ENCODE measurements at places on chromosomes 2 and 18.
A peak's percentile ranks its signal among the peaks of the same experiment; 100 is the strongest.

DNA sequence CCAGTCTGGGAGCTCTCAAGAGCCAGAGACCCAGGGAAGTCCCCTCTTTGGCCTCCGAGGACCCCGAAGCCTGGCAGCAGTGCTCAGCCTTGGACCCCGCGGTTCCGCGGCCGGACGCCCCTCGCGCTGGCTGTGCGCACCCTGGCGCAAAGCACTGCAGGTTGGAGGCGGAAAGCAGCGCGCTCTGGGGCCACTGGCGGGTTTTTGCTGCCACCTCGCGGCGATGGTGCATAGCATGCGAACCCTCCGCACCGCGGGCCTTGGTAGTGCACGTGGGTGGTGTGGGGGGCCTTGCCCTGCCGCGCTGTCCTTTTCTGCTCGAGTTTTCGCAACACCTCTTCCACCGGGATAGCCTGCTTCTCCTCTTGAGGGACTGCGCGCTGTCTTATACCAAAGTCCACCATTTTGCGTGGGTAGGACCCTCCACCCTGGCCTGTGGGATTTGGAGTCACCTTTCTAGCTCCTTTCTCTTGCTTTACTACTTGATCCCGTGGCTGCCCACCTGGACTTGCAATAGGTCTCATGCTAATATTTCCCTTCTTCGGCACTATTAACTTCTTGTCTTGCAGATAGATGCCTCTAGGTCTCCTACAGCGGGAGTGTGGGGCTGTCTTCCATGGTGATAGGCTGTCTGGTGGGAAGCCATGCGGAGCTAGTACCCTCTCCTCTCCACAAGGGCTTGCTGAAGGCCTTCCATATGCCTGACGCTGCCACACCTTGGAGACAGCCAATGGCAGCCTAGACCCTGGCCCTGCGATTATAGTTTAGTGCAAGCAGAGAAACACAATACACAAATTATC, 14.3 kb downstream of the SIX3 start:
- DNase-seq = peak; percentile 48

DNA sequence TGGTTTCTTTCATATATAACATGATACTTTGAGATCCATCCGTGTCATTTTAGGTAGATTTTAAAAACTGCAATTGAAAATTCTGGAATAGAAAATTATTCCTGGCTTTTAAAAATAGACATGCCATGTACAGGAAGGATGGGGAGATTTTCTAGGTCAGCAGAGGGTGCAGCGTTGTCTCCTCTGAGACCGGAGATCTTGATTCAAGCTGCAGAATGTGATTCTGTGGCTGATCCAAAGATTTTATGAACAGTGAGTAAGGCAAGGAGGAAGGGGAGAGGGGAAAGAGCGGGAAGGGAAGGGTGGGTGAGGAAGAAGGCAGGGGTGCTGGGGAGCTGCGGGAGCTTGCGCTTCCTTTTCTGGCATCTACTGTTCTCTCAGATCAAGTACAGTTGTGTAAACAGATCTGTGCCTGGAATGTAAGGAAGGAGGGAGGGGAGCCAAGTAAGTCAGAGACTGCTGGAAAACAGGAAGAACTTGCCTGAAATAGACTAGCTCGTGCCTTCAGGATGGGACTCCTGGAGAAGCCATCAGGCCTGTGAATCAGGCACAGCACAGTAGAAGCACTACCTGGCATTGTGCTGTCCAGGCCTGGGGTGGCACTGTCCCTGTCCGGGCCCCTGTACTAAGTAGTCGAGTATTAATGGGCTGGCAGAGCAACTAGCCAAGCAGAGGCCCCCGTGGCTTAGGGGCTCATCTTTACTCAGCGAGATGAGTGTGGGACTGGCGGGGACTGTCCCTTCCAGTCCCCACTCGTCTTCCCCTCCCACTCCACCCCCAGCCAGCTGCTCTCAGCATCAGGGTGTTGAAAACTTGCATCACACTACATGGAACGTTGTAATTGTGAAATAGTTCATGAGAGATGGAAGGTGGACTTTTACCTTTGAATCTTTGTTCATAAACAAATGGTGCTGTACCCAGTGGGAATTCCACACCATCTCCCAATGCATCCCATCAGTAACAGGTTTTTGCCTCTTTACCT, 163.5 kb downstream of the UXS1 start:
- DNase-seq = no peak

GRCh38 chr2:216758256-216759155, 63.2 kb upstream of the IGFBP5 start:
- no peak for DNase-seq

DNA sequence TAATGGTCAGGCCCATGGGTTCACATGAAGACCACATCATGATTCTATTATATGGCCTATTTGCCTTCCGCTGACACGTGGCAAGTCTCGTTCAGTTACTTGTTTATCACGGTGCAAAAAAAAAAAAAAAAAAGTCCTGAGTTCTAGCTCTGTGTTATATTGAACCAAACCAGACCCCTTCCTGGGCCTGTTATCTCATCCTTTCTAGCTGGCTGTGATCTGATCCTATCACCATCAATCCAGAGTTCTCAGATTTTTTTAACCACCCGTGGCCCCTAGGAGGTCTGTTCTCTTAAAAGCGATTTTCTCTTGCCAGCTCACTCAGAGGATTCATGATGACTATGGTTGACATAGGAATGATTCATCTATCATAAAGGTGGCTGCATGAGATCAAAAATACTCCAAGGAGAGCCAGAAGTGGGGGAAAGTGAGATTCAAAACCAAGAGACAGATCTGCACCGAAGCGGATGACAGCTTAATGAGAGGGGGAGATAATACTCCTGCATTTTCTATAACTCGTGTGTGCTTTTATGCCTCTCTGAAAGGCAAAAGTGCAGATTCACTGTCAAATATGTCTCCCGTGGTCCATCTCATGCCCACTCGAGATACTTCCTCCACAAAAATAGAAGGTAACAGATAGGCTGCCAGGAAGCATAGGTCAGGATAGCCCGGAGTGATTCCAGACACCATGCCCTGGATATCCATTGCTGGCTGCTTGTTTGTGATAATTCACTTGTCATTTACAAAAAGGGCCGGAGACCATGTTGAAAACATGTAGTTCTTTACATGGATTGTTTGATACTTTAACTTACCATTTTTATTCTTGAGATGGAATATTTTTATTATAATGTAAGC, 505.7 kb upstream of the KLHL29 start:
- DNase-seq = no peak

DNA sequence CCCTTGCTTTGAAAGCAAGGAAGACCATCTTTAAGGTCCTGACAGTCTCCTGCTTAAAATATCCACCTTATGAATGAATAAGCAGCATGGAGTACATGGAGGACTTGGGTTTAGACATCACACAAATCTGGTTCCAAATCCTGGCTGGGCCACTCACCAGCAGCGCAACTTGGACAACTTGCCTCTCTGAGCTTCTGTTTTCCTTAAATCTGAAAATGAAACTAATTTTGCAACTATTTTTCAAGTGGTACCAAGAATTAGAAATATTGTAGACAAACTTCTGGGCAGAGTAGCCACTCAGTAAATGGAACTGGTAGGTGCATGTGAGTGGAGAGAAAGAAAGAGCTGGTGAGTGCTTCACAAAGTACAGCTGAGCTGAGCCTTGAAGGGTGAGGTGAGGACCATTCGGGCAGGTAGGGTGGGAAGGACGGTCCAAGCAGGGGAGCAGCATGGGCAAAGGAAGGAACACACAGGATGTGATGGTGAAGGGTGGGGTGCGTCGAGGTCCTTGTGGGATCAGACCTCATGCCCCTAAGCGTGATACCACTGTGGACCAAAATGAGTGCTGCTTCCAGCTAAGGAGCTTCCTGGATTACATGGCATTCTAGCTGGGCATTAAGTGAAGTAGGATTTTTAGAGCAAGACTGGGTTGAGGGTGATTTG, 14.4 kb upstream of the TET3 start:
- DNase-seq = no peak

DNA sequence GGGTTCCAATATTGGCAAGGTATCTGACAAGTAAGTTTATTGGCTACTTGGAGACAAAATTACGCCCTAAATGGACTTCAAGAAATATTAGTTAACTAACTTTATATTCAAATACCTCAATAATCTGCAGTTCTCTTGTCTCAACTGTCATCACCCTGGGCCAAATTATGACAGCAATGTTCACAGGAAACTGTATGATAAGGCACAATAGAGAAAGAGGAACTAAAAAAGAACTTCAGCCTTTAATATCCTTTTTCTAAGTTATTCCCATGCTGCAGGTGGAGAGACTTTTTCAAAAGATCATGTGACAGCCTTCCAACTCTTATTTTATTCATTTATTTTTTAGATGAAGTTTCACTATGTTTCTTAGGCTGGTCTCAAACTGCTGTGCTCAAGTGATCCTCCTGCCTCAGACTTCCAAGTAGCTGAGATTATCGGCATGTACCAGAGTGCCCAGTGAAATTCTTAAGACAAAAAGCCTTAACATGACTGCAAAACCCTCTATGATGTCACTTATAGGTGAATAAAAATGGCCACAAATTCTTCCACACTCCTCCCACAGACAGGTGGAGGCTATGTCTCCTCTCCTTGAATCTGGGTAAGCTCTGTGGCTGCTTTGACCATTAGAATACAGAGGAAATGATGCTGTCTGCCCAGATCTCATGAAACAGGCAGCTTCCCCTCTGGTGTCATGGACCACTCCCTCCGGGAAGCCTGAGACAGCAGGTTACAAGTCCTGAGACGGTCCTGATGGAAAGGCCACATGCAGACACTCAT, 211.0 kb downstream of the TGIF1 start:
- DNase-seq = no peak

DNA sequence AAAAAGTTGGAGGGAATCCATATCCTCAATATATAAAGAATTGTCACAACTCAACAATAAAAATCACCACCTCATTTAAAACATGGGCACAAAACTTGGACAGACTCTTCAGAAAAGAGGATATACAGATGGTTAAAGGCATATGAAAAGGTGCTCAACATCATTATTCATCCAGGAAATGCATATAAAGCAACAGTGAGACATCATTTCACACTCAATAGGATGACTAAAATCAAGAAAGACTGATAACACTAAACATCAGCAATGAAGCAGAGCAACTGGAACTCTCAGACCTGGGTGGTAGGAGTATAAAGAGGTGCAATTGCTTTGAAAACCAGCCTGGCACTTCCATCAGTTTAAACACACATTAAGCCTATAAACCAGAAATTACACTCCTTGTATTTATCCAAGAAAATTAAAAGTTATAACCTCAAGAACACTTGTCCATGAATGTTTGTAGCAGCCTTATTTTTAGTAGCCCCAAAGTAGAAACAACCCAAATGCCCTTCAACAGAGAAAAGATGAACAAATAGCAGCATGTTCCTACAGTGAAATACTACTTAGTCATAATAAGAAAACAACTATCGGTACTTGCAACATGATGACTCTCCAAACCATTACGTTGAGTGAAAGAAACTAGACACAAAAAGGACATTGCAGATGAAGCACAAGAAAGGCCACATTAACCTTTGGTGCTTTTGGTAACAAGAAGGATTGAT, 79.1 kb upstream of the TANC1 start:
- DNase-seq = no peak
